ENCODE measurements at places on chromosomes 3 and 15. TPM values are rescaled to one million over a fixed set of nuclear protein-coding genes. Genes with fewer than 3 reads are reported as not detected.

Gene MYZAP
- total RNA-seq, result 3.2 TPM

Gene GRK7
- not detected for total RNA-seq

Gene RAB43
- total RNA-seq, result 3.0 TPM

Gene P2RY1
- 63.9 TPM for total RNA-seq

Gene CHL1
- total RNA-seq, result 745 TPM

Gene CLRN1
- not detected for total RNA-seq

Gene ACVR2B
- 43.6 TPM for total RNA-seq

Gene CRYBG3
- total RNA-seq, result 9.2 TPM

Gene TGM5
- total RNA-seq, result not detected

Measured in diencephalon (tissue), 1 donor.